ENCODE measurements at places on chromosomes 5 and 9.

- no peak for DNase-seq
Measured at GRCh38 chr9:71145179-71145578, 23.8 kb upstream of the TRPM3 start.

- no peak for DNase-seq
Measured at GRCh38 chr9:18299449-18299848, 174.5 kb upstream of the ADAMTSL1 start.

DNA sequence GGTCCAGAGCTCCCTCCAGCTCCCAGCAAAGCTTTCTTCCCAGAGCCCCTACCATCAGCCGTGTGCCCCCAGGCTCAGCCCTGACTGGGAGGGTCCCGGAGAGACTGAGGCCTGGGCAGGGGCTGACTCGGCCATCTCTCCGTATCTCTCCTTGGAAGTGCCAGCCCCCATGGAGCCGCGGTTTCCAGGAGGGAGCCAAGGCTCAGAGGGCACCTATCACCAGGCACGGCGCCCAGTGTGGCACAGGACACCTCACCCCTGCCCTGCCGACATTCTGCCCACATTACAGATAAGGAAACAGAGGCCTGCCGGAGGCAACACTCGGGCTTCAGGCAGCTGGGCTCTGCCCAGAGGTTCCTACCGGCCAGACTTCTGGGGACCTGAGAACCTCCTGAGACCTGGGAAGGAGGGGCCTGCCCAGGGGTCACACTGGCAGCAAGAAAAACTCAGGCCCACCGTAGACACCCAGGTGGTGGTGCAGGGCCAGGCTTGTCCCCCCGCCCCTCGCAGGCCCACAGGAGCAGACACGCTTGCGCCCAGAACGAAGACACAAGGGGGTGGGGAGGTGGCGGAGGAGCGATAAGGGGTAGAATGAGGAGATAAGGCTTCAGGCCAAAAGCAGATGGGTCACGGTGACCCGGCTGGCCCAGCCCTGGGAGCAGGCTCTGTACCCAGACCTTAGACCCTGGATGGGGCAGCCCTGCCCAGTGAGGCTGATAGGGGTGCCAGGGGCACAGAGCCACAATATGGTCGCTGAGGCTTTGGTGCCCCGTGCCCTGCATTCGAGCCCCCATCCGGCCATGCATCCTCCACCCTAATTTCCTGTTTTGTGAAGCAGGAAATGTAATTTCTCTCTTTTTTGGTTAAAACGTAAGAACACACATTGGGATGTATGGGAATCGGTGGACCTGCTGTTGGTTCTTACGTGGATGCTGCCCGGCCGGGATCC, 11.8 kb downstream of the NR5A1 start:
- DNase-seq, result no peak

GRCh38 chr9:131033269-131034224, 24.6 kb downstream of the LAMC3 start:
- no peak for DNase-seq

GRCh38 chr9:75053869-75054268, 25.8 kb upstream of the CARNMT1 start:
- no peak for DNase-seq

DNA sequence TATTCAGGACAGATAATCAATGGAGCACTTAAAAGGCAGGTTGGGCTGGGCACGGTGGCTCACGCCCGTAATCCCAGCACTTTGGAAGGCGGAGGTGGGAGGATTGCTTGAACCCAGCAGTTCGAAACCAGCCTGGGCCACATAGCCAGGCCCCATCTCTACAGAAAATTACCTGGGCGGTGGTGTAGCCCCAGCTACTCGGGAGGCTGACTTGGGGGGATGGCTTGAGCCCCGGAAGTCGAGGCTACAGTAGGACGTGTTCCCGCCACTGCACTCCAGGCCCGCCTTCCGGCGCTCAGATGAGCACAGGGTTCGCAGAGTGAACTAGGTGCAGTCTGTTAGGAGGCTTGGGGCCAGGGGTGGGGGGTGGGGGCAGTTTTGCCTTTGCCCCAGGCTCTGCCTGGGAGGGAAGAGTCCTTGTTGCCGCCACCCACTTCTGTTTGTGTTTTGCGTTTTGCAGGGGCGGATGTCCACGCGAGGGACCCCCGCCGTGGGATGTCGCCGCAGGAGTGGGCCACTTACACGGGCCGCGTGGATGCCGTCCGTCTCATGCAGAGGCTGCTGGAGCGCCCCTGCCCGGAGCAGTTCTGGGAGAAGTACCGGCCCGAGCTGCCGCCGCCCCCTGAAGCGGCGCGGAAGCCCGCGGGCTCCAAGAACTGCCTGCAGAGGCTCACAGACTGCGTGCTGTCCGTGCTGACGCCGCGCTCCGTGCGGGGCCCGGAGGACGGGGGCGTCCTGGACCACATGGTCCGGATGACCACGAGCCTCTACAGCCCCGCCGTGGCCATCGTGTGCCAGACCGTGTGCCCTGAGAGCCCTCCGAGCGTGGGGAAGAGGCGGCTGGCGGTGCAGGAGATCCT, 85.2 kb downstream of the ANKRD33B start:
- no peak for DNase-seq

DNA sequence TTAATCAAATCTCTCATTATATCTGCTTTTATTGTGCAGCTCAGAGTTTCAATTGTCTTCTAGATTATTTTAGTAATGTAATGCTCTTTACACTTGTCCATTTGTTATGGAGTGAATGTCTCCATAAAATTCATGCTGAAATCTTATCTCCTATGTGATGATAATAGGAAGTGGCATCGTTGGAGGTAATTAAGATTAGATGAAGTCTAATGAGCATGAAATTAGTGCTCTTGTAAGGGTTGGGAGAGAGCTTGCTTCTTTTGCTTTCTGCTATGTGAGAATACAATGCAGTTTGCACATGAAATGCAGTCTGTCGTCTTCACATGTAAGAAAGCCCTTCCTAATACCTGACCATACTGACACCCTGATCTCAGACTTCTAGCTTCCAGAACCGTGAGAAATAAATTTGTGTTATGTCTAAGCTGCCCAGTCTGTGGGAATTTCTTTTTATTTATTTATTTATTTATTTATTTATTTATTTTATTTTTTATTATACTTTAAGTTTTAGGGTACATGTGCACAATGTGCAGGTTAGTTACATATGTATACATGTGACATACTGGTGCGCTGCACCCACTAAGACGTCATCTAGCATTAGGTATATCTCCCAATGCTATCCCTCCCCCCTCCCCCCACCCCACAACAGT, 1399.2 kb upstream of the CDH6 start:
- no peak for DNase-seq

DNA sequence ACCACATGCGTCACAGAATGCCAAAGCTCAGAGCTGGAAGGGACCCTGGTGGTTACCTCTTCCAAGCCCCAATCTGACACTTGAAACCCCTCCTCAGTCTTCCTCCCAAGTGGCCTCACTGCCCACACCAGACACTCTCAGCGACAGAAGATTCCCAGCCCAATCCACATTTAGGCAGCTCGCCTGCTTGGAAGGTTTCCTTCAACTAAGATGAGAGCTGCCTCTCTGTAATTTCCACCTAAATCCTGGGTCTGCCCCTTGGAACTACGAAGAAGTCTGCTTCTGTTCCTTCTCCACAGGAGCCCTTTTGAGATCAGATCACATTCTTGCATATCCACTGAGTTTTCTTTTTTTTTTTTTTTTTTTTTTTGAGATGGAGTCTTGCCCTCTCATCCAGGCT, 83.7 kb downstream of the PAX5 start:
- DNase-seq, result no peak

- DNase-seq, result no peak
Measured at GRCh38 chr5:94670726-94671125, 52.3 kb downstream of the SLF1 start.

DNA sequence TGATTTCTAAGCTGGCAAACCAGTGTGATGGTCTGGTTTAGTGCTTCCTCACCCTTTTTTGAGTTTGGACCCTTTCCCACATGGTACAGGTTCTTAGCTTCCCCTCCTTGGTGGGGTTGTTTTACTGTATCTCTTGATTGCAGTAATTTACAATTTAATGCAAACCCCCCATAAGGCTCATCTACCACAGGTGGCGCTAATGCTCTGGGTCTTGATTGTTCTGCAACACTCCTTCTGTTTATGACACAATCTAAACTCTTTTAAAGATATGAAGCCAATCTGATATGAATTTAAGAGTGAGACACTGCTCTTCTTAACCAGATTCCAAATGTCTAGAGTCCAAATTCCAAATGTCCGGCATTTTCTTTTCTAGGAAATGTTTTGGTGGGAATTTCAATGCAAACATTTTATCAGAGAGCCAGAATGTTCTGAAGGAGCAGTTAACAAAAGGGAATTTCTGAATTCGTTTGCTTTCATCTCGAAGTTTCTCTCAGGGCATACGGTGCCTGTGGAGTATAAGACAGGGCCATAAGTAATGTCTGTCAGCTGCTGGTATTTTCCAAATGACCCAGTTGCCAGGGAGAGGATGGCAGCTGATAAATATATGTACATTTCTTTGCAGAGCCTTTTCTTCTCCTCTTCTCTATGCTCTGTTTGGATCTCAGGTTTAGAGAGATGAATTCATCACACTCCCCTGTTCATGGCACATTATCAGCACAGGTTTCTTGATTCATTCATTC, 246.8 kb downstream of the ARHGAP26 start:
- peak; percentile 47 for DNase-seq

DNA sequence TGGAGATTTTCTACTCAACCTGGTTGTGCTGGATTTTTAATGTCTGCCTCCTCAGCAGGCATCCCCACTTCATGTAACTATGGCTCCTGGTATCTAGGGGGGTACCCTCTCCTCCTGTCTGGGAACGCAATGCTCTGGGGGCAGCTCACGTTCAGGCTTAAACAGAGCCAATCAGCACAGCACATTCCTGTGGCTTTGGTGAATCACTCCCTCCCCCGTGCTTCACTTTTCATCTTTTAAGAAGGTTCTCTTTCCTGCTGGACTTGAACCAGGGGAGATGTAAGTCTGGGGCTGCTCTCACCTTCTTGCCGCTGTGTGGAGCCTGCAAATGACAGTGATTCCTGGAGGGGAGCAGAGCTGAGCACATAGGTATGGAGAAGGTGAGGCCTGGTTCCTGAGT, 101.2 kb downstream of the MSX2 start:
- DNase-seq, result no peak

- DNase-seq, result no peak
Measured at GRCh38 chr9:92961627-92962302, 14.4 kb downstream of the FGD3 start.

GRCh38 chr9:8734760-8735159, 935.2 kb upstream of the DMAC1 start:
- DNase-seq, result no peak

- DNase-seq, result no peak
Measured at GRCh38 chr5:152813526-152813925, 408.4 kb upstream of the NMUR2 start.

- DNase-seq, result no peak
Measured at GRCh38 chr9:92438900-92439526, 14.7 kb upstream of the OMD start.

DNA sequence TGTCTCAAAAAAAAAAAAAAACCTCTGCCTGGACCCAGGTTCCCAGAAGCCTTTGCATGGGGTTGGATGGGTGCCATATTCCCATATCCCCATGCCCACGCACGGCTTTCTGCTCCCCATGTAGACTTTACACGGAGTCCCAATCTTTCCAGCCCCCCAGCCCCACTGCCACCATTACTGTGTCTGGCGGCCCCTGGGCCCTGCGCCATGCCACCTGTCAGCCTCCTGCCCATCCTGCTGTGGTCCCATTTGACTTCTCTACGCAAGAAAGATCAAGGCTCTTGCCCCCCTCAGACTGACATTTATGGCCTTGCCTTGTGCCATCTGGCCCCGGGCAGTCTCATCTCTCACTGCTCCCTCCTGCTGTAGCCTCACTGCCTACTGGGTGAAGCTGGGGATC, 6.5 kb upstream of the AK1 start:
- no peak for DNase-seq

GRCh38 chr5:180241600-180241999, 32.6 kb upstream of the RASGEF1C start:
- no peak for DNase-seq

GRCh38 chr5:67462147-67462546, 265.5 kb upstream of the CD180 start:
- DNase-seq, result no peak

Measured in immature natural killer cell (primary cell).